ENCODE measurements at places on chromosomes 4 and X.

GRCh38 chr4:24973747-24974601 lies 56.8 kb downstream of the LGI2 start:
- no peak for DNase-seq

DNA sequence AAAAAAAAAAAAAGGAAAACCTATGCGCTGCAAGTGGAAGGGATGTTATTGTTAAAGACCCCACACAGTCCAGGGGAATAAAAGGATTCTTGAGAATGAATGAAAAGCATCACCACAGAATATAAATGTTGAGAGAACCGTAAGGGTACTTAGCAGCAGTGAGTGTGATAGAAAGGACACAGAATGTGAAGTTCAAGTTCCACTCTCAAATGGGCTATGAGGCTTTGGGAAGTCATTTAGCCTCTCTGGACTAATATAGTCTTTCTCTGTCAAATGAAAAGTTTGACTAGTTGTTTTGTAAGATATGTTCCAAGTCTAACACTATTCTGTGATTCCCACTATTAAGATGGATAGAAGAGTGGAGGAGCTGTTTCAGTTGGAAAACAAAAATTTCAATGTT lies 35.8 kb upstream of the MAML3 start:
- no peak for DNase-seq

DNA sequence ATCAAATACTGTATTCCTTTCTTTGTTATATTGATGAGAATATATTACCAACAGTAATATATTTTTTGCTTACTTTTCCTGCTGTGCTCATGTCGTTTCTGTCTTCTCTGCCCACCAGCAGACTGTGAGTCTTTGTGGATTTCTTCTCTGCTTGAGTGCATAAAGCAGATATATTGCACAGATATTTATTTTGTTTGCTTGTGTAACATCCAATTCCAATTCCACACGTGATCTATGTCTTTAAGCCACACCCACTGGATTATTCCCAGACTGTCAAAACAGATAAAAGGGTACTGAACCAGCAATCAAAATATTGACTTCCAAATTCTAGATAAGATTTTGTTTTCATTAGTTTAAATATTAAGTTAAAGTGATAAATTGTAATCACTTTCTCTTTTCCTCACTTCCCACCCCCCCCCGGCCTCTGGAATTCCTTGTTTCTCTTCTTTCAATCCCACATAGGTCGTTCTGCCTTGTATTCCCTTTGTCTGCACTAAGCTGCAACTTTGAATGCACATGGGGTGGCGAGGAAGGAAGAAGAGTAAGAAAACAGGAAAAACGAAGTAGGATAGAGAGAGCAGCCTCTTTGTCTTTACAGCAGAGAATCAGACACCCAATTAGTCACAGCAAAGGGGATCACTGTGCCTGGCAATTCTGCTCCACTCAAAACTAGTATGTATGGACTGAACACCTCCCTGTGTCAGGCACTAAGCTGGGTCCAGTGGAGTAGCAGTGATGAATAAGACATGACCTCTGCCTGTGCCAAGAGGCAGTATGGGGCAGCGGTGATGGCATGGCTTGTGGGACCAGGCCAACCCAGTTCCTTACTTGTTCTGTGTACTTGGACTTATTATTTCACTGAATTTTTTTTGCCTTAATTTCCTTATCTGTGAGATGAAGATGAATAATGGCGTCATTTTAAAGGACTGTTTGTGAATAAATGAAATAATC lies at the start of gene ADH1B:
TSS of gene ADH1B (minus strand) at position 161 of the 951 bp plus-strand sequence. CDS start at position 91, 70 bp downstream.
- DNase-seq: no peak

DNA sequence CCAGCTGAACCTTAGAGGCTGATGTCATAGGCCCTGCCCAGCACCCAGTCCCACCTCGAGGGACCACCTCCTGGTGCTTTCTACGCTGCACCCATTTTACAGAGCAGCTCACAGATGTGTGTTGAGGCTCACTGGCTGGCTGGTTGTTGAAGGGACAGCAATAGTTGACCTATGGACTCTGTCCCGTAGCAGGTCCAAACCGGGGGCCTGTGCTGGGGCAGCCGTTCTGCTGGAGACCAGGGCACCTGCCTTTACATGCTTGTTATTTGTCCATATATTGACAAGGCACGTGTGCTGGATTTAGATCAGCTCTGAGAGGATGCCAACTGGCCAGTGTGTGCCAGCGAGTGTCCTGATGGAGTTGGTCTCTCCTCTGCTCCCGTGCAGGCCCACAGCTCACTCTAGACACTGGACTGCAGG lies 58.1 kb downstream of the TNIP2 start:
- no peak for DNase-seq

GRCh38 chrX:139484591-139484990 lies 45.9 kb upstream of the F9 start:
- no peak for DNase-seq

GRCh38 chr4:168569066-168569930 lies 72.4 kb downstream of the PALLD start:
- no peak for DNase-seq

DNA sequence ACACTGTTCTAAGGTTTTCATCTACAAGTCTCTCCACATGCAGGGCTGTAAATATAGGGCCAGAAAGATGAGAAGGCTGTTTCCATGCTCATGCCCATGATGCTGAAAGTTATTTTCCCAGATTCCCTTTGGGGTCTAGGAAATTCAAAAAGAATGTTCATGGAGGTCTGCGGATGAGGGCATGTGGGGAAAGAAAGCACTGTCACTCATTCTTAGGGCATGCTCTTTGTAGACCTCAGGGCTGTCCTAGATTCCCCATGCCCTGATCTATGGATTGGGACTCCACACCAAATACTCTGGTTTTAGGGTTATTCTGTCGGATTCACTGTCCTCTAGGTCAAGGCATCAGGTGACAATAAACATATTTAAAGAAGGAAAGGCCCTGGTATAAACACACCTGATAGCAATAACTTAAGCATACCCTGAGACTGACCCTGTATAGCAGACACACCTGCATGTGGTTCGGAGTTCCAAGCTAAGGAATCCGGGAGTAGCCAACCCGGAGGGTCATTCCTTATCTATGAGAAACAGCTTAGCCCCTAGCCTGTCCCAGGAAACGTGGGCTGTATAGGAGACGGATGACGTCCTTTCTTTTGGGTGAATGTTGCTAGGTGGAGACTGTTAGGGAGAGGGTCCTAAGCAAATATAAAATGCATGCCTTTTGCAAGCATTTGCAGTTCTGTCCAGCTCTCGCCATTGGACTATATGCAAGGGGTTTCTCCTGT lies 37.6 kb downstream of the LNX1 start:
- DNase-seq: no peak

DNA sequence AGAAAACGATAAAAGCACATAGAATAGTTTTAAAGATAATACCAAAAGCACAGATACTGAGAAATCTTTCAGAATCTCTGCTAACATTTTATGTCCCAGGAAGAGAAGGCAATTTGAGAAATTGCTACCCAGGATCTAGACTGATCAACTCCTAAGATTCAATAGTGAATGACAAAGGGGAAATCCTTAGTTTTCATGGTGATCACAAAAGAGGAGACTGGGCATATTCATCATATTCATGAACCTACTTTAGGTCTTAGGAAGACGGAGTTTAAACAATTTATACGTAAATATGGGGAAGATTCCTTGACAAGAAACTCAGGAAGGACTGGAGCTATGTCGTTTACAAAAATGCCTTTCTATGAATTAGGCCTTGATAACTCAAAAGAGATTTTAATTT lies 87.3 kb downstream of the SHISA3 start:
- no peak for DNase-seq

DNA sequence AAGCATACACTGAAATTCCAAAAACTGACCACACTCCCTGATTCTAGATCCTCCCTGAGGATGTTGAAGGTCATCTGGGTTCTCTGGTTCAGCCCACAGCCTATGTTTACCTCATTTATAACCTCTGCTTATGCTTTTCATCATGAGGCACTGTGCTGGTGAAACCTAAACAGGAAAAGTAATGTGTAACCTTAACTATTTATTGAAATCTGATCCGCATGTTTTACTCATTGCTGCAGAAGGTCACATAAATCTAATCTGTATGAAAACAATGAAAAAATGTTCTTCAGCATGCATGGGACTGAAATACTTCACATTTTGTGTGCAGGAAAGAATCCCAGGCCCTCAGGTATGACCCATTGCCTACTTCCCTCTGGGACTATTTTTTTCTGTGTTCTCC lies 30.3 kb downstream of the UCHL1 start:
- DNase-seq: no peak

DNA sequence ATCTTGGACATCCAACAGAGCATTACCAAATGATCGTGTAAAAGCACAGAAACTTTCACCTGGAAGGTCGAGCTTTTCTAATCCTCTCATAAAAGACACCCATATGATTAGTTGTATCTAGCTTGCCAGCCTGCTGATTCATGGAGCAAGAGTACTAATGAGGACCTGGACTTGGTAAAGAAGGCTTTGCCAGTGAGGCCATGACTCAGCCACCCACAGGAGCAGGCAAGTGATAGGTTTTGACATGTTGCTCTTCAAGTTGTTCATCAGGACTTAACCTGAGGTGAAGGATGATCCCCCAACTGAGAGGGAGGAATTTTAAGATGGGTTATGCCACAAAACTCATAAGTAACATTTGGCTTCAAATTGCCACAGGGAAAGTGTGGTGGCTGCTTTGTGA lies 24.7 kb upstream of the EPGN start:
- no peak for DNase-seq

DNA sequence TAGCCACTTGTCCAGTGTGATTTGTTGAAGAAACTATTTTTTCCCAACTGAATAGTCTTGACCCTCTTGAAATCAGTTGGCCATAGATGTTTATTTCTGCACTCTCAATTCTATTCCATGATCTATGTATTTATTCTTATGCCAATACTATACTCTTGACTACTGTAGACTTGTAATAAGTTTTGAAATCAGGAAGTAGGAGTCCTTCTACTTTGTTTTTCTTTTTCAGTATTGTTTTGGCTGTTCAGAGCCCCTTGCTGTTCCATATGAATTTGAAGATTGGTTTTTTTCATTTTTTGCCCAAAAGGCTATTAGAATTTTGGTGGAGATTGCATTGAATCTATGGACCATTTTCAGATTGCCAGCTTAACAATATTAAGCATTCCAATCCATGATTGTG lies 10.2 kb downstream of the SAP30 start:
- no peak for DNase-seq

DNA sequence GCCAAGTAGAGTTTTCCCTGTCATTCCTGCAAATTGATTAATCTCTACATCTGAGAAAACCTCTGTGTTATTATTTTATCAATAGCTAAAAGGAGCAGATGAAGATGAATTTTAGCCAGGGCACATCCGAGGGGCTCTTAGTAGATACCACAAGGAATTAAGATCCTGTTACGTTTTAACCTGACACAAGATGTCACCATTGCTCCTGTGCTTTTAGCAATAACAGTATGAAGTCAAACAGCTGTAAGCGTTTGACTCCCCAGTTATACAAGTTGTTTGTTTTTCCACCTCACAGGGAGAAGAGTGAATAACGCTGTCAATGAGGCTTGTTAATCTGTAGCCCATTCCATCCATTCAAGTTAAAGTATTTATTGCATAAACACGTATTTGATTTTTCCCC lies 76.0 kb upstream of the AP1S2 start:
- DNase-seq: no peak

GRCh38 chr4:176817204-176817603 lies 24.5 kb upstream of the VEGFC start:
- no peak for DNase-seq

DNA sequence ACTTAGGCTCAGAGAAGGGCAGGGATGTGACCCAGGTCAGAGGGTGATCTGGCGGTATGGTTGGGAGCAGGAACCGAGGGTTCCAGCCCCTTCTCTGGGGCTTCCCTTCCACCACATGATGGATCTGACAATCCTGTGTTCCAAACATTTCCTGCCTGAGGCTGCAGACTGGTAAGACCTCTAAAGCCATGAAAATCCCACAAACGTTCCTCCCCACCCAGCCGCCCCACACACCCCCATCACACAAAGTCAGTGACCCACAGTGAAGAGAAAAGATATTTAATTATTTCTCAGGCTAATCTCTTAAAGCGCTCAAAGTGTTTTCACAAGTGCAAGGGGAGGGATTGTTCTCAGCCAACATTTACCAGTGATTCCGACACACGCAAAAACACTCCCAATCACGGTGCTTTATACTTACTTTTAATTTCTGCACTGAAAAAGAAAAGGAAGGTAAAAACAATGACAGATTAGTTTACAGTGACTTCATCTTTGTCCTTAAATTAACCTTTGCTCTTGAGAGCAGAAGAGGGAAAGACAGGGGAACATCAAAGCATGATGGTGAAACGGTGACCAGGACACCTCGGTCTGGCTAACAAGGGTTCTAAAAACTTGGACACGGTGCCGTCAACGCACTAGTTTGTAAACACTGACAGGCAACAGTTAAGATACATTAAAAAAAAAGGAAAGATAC lies 42.4 kb downstream of the WDR1 start:
- no peak for DNase-seq

- no peak for DNase-seq
These were observed 56.8 kb downstream of the SPANXN4 start for GRCh38 chrX:143082537-143082936.

- no peak for DNase-seq
These were observed 448.3 kb upstream of the ZFP42 start for GRCh38 chr4:187547316-187547715.

GRCh38 chr4:58113126-58113525 lies 1002.9 kb upstream of the IGFBP7 start:
- DNase-seq: no peak

GRCh38 chr4:83889802-83890201 lies 353.9 kb downstream of the GPAT3 start:
- DNase-seq: no peak

DNA sequence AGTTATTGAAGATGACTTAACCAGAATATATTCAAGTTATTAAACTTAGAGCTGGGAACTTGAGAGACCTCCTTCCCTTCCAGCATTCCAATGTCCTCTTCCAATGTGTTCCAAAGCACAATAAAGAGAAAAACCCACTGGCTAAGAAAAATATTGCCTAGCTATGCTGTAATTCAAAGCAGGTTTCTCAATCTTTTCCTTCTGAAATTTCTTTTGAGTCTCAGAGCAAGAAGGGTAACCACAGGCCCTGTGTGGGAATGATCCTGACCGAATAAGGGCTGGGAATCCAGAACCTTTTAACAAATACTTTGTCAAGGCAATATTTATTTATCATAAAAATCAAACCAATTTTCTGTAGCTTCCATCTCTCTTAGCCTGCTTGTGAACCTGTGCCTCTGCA lies 150.7 kb upstream of the SFRP2 start:
- no peak for DNase-seq

DNA sequence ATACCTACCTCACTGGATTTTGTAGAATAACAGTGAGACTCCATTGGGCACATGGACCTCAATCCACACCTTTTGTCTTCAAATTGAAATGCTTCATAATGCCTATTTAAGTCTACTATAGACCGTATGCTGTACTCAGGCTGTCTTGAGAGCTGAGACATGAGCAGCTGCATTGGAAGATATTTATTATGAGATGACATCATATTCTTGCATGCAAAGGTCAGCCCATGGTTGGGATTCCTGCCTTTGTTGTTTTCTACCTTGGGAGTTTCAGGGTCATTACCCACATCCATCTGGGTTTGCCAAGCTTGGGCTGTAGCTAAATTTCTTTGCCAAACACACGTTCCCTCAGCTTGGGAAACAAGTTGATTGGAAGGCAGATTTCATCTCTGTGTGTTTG lies 33.2 kb upstream of the MAMLD1 start:
- DNase-seq: no peak
